Type B pancreatic cell (in vitro differentiated cells): ENCODE measurements at places on chromosomes 12 and 14.

- no peak for DNase-seq
These were observed 14.1 kb downstream of the PYROXD1 start for GRCh38 chr12:21451529-21451928.

DNA sequence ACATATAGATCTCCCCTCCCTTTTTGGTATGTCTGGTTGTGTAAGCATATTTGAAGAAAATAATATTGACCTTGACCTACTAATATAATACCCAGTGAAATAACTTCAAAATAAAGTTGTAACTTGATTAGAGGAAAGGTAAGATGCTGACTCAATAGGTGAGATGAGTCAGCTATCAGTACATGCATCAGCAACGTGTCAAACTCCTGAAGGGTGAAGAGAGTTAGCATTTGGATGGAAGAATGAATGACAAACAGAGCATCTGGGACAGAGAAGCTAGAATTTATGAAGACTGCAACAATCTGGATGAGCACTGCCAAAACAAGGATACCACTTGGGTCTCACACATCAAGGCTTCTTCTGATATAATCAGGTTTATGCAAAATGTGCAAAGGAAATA, 74.9 kb downstream of the PPP2R5E start:
- DNase-seq, result no peak

DNA sequence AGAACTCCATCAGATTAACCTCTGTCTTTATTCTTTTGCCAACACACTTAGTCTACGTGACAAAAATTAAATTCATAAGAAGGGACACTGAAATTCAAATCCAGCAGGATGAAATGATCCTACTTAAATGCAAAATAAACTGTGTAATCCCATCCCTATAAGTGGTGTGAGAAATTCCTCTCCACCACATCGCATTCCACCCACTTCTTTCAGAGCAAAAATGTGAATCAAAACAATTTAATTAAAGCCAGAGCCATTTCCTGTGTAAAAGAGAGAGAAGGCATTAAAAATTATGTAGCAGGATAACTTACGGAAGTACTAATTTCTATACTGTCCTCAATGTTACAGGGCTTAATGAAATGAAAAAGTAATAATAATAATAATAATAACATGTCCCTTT, 844.3 kb downstream of the GALC start:
- DNase-seq, result no peak

GRCh38 chr12:53224061-53224896, 7.7 kb downstream of the RARG start:
- DNase-seq, result no peak

- DNase-seq, result no peak
These were observed 31.9 kb downstream of the NUAK1 start for GRCh38 chr12:106106892-106107291.

DNA sequence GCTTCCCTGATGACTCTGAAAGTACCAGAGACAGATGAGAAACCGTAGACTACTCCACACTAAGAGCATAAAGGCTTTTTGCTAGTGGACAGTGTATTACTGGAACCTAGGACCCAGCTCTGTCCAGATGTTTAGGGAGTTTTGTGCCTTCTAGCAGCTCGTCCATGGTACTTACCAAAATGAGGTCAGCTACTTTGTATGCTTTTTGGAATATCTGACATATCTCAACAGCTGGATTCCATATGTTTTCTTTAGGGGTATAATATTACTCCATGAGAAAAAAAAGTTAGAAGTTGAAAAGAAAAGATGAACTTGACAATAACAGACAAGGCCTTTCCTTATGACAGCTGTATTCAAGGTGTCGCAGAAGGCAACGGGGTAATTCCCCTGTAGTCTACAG, 32.1 kb upstream of the FRMD6 start:
- no peak for DNase-seq

- no peak for DNase-seq
These were observed 298.4 kb downstream of the CACNA1C start for GRCh38 chr12:2351161-2351560.

GRCh38 chr12:13152281-13152680, 44.2 kb upstream of the EMP1 start:
- DNase-seq, result no peak

GRCh38 chr14:34259996-34260395, 202.0 kb downstream of the SPTSSA start:
- DNase-seq, result no peak

GRCh38 chr14:56585461-56586084, 6.0 kb downstream of the TMEM260 start:
- no peak for DNase-seq

DNA sequence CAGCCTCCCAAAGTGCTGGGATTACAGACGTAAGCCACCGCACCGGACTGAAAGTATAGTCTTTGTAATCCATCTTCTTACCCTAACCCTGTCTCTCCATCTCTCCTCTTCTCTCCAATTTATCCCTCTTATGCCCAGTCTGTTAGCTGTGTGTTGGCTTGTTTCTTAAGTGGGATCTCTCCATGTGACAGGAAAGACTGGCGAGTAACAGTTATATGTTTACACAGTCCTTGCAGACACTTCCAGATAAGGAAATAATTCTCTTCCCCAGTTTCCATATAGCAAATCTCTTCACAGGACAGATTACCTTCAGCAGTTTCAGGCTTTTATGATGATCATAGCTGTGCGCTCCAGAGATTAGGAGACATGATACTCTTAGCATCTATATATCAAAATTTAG, 16.0 kb upstream of the DIP2B start:
- DNase-seq, result no peak

GRCh38 chr12:132600048-132601032, 10.0 kb downstream of the LRCOL1 start:
- no peak for DNase-seq

- no peak for DNase-seq
These were observed 34.8 kb downstream of the HIGD1C start for GRCh38 chr12:50986966-50987737.

DNA sequence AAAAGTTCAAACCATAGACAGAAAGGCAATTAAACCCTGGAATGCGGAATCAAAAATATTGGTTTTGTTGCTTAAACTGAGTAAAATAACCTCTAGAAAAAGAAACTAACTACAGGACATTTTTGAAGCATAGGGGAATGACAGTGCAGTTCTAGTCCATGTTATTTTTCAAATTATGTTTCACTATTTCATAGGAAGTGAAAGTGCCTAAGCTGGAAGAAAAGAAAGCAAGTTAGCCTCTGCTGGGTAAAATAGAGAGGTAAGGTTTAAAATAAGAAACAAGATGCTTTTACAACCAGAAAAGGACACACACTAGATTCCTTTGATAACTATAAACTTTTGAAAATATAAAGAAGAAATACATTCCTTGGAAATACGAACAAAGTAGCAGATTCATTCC, 1.1 kb downstream of the CLECL1 start:
- DNase-seq, result no peak

DNA sequence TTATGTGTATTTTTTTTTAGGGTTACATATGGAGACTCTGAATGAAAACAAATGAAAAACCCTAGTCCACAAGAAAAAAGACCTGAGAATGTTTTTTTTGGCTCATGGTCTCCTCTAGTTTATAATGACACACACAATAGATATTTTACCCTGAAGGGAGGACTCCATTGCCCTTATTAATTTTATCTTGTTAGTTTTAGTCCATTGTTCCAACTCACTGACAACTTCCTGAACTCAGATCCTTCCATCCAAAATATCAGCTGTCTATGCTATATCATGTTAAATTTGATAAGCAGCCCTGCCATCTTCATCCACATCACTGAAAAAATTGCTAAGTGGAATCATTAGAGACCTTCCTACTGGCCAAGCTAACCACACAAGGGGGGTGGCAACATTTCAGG, 232.1 kb downstream of the MON2 start:
- DNase-seq, result no peak

- DNase-seq, result no peak
These were observed 2.2 kb upstream of the EIF2S3B start for GRCh38 chr12:10503460-10503859.

DNA sequence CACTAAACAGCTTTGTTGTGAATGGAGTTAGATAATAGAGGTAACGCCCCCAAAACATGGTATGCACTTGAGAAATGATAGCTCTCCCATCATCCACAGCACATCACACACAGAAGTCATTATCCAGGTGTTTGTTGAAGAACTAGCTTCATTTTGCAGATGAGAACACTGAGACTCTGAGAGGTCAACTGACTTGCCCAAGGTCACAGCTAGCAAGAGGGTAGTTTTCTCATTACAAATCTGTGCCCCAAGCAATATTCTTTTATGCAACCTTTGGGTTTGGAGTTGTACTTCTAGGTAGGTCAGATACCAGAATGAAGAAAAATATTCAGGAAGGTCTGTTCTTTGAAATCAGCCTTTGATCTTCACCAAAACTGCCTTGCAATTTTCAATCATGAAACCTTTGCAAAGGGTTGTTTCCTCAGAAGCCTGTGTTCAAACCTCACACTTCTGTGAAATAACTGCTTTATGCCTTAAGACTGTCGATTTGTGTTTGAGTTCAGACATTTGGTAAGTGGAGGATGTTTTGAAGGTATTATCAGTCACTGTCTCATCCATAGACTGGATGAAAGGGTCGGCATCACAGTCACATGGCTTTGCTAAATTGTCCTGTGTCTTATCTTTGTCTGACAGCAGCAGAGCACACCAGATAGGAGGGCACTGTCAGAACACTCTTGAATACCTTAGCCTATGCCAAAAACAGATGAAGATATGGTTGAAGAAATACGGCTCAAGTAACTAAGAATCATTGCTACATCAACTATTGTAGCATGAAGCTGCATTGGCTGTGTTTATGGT, 233.2 kb upstream of the BTG1 start:
- DNase-seq, result no peak

DNA sequence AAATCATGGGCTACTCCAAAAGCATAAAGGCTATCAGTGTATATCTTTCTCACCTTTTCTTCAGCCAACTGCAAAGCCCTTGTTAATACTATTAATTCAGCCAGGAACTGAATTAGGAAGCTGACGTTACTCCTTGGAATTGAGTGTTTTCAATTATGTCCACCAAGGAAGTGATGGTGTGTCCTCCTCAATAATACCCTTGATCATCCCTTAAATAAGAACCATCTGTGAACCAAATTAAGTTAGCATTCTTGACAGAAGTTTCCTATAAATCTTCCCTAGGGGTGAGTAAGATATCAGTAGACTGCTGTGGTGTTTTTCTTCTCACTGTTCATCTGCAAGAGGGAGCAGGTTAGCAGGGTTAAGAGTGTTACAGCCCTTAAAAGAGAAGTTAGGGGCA, 252.3 kb upstream of the AVPR1A start:
- DNase-seq, result no peak

- no peak for DNase-seq
These were observed 23.5 kb upstream of the PYGL start for GRCh38 chr14:50967790-50968189.

DNA sequence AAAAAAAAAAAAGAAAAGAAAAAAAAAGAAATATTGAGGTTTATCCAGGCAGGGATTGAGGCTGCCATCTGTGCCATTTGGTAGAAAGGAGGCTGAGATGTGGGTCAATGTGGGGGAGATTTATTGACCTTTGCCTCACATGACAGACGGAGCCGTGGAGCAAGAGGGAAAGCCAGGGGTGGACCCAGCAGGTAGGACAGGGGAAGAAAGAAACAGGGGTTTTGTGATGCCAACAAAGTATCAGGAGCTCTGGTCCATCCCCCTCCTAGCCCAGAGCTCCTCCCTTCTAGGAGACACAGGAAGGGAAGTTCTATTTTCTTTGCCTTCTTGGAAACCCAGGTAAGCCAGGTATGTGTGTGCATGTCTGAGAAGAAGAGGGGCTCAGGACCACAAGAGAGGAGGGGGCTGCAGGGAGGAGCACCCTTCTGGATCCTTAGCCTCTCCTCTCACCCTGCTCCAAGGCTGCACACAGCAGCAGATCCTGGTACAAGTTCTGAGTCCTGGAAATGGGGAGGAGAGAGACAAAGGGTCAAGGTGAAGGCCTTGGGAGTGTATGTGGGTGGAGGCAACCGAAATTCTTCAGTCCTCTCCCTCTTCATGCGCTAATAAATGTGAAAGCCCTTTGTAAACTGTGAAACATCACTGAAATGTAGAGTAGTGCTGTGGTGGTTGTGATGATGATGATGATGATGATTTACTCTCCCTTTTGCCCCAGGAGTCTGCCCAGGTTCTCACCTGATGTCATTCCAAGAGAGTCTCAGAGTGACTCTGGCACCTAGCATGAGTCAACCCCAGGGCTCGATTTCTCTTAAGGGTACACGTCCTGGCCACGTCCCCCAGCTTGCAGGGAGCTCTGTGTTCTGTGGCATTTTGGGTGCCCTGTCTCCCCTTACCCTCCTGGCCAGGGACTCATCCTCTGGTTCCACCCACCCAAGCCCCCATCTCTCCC, 26.3 kb downstream of the ZFP36L1 start:
- no peak for DNase-seq

DNA sequence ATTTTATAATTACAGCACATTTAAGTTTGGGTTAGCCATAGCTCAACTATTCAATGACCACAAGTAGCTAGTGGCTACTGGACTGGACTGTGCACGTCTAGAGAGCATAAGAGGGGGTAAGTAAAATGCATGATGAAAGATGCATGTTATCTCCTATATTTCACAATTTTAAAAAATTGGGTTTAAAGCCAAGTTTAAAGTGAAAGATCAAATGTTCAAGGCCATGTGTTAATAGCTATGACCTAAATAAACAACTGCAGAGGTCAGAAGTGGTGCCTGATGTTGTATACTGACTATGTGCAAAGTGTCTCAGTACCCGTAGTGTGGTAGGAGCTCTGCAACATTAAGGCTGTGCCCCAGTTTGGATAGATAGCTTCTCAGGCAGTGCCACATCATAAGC, 48.2 kb downstream of the BMP4 start:
- no peak for DNase-seq

GRCh38 chr12:132163041-132163910, 19.0 kb downstream of the NOC4L start:
- DNase-seq, result no peak

DNA sequence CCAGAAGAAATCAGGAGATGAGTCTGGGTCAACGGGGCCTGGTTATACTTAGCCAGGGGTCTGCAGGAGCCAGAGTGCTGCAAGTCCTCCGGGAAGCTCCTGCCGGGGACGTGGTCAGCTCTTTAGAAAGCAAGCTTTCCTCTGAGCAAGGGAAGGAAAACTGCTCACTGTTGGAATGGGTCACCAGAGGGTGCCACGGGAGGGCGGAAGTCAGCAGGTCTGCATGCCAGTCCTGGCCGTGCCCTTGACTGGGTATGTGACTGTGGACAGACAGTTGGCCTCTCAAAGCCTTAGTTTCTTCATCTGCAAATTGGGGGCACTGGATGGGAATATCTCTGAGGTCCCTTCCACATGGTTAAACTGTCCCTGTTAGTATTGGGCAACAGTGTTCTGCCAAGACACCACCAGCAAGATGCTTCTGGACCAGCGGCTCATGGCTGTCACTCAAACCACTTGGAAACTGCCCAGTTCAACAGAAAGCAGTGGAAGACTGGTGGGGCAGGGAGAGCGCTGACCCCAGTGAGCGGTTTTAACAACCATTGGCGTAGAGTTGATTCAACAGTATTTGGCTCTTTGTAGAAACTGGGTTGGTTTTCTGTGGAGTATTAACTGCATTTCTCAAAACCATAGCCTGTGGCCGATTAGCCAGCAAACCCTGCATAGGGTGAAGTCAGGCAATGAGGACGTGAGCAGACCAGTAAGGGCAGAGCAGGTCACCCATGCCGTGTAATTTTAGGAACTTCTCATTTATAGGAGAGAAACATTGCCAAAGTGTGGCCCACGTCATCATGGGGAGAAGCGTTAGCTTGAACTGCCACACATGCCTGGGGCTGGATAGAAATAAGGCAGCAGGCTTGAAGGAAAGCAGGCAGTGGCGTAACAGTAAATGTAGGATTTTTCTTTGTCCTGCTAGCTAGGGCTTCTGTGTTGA, 163.9 kb upstream of the PRMT8 start:
- DNase-seq, result no peak

GRCh38 chr14:104362761-104363605, 216.6 kb upstream of the C14orf180 start:
- DNase-seq, result no peak
